ENCODE measurements at places on chromosomes 5 and 9.

DNA sequence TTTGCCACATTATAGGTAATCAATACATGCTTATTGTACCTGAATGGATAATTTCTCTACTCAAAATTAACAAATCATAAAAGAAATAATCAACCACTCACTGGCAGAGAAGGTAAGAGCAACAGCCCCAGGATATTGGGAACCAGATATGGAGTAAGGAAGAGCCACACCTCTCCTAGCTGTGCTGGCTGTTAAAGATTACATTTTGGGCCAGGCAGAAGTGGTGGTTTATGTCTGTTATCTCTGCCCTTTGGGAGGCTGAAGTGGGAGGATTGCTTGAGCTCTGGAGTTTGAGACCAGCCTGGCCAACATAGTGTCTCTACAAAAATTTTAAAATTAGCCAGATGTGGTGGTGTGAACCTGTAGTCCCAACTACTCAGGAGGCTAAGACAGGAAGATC is 56.4 kb downstream of the BHMT start:
- DNase-seq: no peak

GRCh38 chr9:120136696-120137095 is 443.3 kb downstream of the CDK5RAP2 start:
- DNase-seq: no peak

DNA sequence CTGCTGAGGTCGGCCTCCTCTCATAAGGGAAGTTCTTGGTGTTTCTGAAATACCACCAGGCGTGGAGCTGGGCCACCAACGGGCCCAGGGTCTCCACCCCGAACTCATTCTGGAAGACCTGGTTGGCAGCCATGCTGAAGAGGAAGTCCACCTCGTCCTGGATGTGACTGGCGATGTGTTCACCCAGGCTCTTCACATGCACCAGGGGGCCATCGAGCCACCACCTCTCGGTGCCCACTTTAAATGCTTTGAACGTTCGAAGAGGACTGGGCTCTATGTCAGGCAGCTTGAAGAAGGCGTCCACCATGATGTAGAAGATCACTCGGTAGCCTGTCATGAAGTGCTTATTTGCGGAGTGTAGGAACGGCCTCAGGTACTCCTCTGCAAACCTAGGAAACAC is 15.1 kb downstream of the GLT6D1 start:
- DNase-seq: no peak

GRCh38 chr9:132040808-132041207 is 38.9 kb downstream of the MED27 start:
- DNase-seq: no peak

- DNase-seq: peak; percentile 88
Observed at GRCh38 chr5:73940026-73940425, 314.0 kb downstream of the ARHGEF28 start.

- peak; percentile 65 for DNase-seq
Observed at GRCh38 chr5:119402081-119402480, 46.3 kb downstream of the TNFAIP8 start.

GRCh38 chr5:125004009-125004408 is 257.6 kb upstream of the ZNF608 start:
- DNase-seq: no peak

- DNase-seq: peak; percentile 80
Observed at GRCh38 chr5:143001764-143002351, 231.7 kb downstream of the ARHGAP26 start.

GRCh38 chr9:110208031-110208430 is at the start of gene C9orf152:
TSS of gene C9orf152 (minus strand) at chr9:110208159. CDS start at chr9:110207579, 580 bp downstream.
- DNase-seq: no peak

- peak; percentile 87 for DNase-seq
Observed at GRCh38 chr9:2570615-2571479, 50.7 kb upstream of the VLDLR start.

- DNase-seq: no peak
Observed at GRCh38 chr5:88813805-88814575, 69.0 kb downstream of the MEF2C start.

DNA sequence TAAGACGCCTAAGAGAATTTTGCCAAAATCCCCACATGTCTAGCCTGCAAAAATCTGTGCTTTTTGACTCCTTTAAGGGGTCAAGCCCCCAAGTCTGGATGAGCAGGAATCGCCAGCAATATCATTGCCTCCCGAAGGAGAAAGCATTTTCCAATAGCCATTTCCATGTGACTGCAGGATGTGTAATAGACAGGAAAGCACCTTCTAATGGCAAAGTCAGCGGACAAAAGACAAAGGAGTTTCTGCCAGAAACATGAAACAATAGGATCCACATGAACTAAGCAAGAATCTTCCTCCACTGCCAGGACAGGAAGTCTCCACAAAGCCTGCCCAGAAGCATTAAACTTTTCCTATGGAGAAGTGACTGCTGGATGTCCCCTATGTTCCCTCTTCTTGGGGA is 177.1 kb upstream of the PCSK5 start:
- no peak for DNase-seq

- no peak for DNase-seq
Observed at GRCh38 chr5:172453986-172454357, 353 bp downstream of the SH3PXD2B start.

- no peak for DNase-seq
Observed at GRCh38 chr5:92421942-92422341, 1038.8 kb upstream of the ARRDC3 start.

- DNase-seq: no peak
Observed at GRCh38 chr5:174552428-174552827, 172.0 kb upstream of the MSX2 start.

DNA sequence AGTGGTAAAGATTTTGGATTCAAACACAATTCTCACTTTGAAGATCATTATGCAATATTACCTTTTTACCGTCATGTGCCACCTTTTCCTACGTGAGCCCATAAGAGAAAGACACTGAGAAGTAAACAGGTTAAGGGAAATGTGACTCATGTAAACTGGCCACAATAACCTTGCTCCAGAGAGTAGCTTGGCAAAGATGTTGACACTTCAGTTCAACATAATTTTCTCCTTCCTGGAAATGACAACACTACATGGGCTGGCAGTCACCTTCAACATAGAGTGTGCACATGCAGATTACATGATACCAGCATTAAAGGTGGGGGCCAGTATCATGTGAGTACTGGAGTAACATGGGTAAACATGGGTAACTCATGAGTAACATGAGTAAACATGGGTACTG is 141.9 kb downstream of the CDK5RAP2 start:
- peak; percentile 73 for DNase-seq

DNA sequence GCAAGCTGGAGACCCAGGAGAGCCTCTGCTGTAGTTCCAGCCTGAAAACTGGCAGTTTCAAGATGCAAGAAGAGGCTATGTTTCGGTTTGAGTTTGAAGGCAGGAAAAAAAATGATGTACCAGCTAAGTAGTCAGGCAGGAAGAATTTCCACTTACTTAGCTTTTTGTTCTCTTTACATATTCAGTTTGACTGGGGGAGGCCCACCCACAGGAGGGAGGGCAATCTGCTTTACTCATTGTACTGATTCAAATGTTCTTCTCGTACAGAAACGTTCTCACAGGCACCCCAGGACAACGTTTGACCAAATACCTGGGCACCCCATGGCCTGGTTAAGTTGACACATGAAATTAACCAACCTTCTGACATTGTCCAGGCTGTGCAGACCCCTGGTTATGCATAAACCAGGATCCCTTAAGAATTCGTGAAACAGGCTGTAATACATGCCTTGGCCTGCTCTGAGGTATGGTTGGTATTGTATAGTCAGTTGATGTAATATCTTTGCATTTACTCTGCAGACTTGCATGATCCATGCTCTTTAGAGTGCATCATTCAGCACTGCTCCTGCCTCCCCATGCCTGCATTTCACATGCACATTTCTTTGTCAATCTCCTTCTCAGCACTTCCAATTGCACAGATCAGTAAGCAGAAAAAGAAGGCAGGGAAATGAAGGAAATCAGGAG is 687.1 kb downstream of the TAF11L14 start:
- no peak for DNase-seq

DNA sequence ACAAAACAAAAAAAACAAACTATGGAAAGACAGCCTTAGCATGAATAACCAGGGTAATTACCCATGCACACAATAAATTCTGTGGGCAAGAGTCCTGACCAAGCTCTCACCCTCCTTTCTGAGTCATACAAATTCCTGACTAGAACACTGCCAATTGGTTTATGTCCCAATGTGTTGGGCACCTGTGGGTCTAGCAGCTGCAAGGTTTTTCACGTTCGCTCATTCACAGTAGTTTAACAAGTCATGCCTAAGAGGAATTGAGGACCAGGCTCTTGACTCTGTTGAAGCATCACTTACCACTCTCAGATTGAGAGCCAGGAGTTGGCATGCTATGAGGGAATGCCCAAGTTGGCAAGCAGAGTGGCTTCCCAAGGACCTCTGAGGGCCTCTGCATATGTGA is 205.5 kb upstream of the SLC24A2 start:
- peak; percentile 99 for DNase-seq

DNA sequence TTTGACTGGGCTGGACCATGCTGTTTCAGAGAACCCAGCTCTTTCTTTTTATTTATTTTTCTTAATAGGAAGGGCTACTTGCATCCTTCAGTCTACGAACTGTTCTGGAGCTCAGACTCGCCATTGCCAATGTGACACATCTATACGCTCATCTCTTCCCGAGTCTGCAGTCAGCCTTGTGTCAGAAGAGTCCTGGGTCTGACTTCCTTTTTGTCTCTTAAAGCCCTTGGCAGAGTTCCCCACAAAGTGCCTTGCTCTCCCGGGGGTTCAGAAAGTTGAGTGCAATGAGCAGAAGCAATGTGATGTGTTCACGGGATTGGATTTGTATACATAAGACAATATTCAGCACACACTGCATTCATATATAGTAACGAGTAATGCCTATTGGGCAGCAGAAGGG is 140.4 kb downstream of the ATPSCKMT start:
- DNase-seq: no peak

DNA sequence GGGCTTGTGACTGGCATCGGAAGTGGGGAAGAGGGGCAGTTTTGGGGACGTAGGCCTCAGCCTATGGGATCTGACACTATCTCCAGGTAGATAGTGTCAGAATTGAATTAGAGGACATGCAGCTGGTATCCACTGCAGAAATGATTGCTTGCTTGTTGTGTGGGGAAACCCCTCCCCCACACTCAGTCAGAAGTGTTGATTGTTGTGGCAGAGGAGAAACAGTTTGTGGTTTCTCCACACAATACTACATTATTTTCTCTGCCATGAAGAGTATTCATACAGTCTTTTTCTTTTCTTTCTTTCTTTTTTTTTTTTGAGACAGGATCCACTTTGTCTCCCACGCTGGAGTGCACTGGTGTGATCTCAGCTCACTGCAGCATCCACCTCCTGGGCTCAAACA is 113.9 kb downstream of the ARRDC3 start:
- DNase-seq: peak; percentile 42

GRCh38 chr9:136244122-136244968 is 1.3 kb downstream of the QSOX2 start:
- peak; percentile 51 for DNase-seq

DNA sequence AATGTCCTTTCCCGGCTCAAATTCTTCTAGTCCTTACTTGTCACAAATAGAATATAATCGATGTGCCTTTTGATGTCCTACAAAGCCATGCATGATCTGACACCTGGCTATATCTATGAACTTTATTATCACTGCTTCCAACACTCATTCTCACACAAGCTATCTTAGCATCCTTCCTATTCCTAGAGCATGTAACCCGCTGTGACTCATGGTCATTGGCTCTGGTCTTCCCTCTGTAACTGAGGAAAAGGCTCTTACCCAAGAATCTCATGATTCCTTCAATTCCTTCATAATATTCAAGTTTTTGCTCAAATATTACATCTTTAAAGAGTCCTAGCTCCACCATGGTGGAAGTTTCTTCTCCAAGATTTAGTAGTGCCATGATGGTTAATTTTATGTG is 480.0 kb upstream of the PAPPA start:
- peak; percentile 56 for DNase-seq

GRCh38 chr5:136006164-136006563 is 22.6 kb upstream of the TGFBI start:
- no peak for DNase-seq

DNA sequence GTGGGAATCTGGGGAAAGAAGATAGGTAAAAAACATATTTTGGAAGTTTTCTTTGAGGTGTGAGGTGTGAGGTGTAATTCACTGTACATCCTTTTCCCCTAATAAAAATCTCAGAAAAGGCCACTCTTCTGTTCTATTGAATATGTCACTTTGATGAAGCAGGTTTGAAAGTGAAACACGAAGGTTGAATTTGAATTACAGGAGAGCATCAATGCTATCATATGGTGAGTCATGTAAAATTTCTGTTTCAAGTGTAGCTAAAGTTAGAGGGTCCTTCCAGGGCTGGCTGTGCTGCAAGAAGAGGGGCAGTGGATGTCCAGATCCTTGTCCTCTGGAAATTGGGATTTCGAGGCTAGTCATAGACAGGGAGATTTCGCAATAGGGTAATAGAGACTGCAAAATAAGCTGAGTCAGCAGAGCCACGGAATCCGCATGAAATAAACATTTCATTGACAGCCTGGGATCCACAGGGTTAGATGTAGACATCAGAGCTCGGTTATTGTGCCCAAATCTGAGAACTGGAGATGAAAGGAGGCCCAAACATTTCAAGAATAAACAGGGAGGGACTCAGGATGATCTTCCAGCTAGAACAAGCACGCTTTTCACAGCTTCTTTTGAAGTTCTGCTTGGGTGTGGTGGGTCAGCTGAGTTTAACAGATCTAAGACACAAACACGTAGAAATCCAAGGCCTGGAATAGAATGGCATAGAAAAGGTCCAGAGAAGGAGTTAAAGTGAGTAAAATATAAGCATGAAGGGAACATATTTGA is 194.4 kb upstream of the CDKN2B start:
- DNase-seq: peak; percentile 63

DNA sequence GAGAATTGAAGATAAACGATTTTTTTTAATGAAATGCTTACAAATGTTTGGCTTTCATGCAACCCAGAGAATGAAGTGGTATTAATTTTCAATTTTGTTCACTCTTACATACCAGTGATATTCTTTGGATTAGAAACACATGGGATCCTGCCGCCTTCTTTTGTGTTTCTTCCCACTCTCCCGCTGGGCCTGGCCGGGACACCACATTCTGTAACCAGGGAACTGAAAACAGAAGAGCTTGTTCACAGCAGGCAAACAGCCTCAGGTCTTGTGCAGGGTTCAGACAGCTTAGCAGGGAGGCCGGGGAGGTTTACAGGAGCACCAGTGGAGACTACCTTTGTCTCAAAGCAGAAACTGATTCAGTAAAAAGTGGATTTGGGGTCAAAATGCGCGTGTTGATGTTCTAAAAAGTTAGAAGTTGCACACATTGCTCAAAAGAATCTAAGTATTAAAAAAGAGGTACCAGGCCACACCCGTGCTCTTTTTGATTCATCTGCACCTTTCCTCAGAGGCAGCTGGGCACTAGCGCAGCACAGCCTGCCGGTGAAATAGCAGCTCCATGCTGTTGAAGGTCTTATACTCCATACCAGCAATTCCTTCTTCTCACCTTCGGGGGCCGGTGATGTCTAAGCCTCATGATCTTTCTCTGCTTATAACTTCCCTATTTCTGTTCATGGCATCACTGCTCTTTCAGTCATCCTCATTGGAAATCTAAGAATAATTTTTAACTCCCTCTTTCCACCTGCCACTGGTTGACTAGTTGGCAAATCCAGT is 67.1 kb downstream of the GRAMD2B start:
- DNase-seq: no peak

- DNase-seq: peak; percentile 97
Observed at GRCh38 chr5:33850100-33850594, 41.6 kb downstream of the ADAMTS12 start.
